ENCODE measurements at places on chromosomes 3 and 15.

GRCh38 chr3:8871306-8871705 lies 92.0 kb downstream of the RAD18 start:
- DNase-seq: no peak

DNA sequence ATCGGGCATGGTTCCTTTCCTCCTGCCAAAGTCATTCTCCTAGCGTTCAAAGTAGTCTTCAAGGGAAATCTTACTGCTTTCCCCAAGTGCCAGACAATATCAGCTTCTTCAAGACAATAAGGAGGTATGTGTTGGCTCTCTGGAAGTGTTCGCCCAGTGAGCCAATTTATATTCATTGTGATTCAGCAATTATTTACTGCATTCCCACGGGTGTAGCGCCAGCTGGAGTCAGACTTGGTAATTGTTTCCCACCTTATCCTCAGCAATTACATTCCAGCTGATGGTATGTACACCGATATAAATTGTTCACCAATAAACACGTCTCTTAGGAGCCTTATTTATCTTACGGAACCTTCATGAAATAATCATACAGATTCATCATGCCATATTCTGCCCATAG lies 103.6 kb upstream of the CTNNB1 start:
- no peak for DNase-seq

GRCh38 chr3:45712434-45713110 lies 23.4 kb downstream of the SACM1L start:
- peak; percentile 31 for DNase-seq

GRCh38 chr3:24343084-24343783 lies 151.4 kb downstream of the THRB start:
- DNase-seq: peak; percentile 59

All from fibroblast of upper back skin (primary cell).